ENCODE measurements at places on chromosomes 2 and 18.

- DNase-seq = no peak
These were observed 140.2 kb downstream of the SH3BP4 start for GRCh38 chr2:235091983-235092382.

DNA sequence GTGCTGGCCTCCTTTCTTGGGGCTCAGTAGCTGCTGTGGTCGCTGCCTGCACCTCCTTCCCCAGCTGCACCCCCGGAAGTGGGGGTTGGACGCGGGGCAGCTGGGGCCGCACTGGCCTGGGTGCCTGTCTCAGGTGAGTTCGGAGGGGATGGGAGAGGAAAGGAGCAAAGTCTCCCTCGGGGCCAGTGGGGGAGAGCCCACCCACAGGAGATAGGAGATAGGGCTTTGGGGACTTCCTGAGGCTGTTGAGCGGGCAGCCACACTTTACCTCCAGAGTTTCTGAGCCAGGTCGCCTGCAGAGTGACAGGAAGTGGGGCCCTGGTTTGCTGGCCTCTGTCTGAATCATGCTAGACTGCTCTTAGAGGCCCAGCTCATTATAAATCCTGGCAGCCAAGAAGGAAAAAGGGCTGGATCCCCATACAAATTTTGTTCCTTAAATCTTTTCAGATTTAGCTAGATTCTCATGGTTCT is 8.1 kb downstream of the MBP start:
- no peak for DNase-seq

DNA sequence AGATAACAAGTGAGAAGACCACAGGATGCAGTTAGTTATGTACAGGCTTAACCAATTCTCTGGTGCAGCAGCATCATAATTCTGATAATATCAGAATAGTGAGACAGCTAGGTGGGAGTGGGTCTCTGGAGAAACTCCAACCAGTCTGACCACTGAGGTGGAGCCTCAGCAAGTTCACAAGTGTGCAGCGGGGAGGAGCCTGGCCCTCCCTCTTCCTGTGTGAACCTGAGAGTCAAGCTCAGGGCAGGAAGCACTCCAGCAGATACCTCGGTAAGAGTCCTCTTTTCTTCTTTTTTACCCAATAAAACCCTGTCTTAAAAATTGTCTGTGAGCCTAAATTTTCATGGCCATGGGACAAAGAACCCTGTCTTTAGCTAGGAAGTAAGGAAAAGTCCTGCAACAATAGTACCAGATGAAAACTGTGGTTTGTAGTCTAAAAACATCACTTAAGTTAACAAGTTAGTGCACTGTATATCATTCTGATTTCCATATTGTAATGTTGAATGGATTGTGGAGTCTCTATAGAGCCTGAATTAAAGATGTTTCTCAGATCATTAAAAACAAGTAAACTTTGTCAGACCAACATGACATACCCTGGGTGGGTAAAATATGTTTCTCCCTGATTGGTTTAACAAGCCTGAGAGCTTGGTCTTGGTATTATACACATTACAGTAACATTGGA is 370.8 kb downstream of the TMEM182 start:
- no peak for DNase-seq

GRCh38 chr2:240922245-240922981 is 16.3 kb downstream of the CROCC2 start:
- no peak for DNase-seq

DNA sequence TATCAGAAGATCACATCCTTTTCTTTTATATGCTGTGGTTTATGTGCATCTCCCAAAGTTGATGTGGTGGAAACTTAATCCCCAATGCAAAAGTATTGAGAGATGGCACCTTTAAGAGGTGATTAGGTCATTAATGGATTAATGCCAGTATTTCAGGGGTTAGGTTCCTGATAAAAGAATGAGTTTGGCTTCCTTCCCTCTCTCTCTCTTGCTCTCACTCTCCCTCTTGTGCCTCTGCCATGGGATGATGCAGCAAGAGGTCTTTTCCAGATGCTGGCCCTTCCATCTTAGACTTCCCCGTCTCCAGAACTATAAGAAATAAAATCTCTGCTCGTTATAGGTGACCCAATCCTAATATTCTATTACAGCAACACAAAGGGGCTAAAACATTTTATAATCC is 85.0 kb downstream of the TTC27 start:
- DNase-seq = no peak

GRCh38 chr2:38398739-38399138 is 21.7 kb upstream of the ATL2 start:
- DNase-seq = no peak

- no peak for DNase-seq
These were observed 82.9 kb downstream of the MSH2 start for GRCh38 chr2:47485751-47486300.

DNA sequence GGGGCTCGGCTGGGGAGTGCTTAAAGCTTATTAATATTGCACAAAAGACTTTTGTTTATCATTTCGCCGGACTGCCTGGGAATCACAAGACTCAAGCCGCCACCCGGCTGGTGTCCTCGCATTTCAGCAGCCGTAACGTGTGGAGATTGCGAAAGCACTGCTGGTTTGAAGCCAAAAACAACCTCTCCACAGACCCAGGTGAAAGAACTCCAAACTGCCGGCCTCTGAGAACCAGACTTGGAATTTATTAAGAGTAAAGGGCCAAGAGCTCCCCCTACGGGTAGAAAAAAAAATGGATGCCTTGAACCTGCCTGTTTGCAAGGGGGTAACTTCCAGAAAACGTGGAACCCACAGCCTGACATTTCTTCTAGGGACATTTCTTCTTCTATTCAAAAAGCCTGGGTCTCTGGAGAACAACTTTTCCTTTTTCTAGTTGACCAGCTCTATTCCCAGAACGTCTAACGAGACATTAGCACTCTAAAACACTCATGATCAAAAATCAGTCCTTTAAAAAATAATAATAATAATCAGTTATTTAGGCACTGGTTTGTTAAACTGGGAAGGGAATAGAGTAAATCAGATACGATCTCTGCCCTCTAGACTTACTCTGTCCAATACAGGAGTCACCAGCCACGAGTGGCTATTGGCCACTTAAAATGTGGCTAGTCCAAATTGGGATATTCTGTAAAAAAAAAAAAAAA is 216.3 kb downstream of the C1D start:
- DNase-seq = no peak

DNA sequence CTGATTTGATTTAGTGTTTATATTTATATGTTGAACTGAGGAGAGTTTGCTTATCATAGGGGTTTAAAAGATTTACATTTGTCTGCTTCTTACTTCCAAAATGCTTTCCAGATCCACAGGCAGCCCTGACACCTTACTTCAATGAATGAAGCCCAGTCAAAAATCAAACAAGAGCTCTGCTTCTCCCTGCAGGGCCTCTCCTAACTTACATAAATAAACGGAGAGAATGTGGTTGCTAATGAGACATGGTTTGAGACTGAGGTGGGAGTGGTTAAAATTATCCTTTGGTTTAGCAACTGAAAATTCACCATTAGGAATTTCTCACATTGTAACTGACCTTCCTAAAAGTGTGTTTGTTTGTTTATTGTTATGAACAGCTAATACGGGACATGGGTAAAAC is 612.3 kb upstream of the FANCL start:
- DNase-seq = no peak

- DNase-seq = no peak
These were observed 340.1 kb downstream of the ZNF804A start for GRCh38 chr2:184938221-184938985.

GRCh38 chr2:31483246-31483645 is 68.7 kb upstream of the XDH start:
- no peak for DNase-seq

DNA sequence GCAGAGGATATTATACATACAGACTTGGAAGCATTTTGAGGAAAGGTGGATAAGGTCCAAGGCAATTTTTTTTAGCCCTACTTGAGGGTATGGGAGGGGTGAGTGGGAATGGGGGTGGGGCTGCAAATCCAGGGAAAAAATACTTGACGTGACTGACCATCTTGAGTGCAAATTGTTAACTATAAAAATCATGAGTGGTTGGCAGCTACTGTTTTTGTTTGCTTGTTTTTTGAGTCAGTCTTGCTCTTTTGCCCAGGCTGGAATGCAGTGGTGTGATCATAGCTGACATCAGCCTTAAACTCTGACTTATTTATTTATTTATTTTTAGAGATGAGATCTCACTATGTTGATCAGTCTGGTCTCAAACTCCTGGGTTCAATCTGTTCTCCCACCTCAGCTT is 458.8 kb downstream of the PIK3C3 start:
- no peak for DNase-seq

GRCh38 chr2:189128970-189129369 is 50.6 kb downstream of the COL5A2 start:
- DNase-seq = no peak
